ENCODE measurements at places on chromosomes 5 and 9.

DNA sequence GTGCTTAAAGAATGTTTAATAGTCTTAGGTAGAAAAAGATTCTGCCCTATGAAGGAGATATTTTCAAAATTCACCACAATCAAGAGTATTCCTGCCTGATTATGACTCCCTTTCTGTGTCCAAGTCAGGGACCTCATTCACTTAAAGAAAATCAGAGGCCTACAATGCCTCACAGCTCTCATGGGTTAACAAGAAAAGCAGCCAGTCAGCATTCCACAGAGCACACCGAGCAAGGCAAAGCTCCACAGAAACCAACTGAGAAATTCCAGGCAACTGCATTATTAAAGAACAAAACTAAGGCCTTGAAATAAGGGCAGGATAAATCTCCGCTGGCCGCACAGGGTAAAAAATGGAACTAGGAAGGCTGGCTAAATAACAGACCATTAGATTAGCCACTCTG is 161.1 kb downstream of the TARS1 start:
- DNase-seq = no peak

- no peak for DNase-seq
These were observed 3.0 kb downstream of the TLE4 start for GRCh38 chr9:79574781-79575180.

DNA sequence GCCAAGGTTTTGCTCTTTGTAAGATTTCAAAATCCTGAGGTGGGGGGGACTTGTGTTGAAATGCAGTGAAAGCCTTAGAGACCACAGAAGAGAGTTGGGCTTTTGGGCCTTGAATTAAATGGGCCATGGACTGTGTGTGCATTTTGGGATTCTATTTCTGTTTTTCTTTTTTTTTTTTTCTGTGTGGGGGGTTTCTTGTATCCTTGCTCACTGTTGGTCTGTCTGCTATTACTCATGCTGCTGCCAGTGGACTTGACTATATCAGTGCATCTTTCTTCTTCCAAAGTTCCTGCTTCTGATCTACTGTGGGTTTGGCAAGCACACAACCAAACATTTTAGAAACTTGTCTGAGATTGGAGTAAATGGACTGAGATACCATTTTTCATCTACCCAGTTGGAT is 344.9 kb downstream of the ARL15 start:
- DNase-seq = no peak

- DNase-seq = no peak
These were observed 179.1 kb downstream of the MUSK start for GRCh38 chr9:110847671-110848070.

DNA sequence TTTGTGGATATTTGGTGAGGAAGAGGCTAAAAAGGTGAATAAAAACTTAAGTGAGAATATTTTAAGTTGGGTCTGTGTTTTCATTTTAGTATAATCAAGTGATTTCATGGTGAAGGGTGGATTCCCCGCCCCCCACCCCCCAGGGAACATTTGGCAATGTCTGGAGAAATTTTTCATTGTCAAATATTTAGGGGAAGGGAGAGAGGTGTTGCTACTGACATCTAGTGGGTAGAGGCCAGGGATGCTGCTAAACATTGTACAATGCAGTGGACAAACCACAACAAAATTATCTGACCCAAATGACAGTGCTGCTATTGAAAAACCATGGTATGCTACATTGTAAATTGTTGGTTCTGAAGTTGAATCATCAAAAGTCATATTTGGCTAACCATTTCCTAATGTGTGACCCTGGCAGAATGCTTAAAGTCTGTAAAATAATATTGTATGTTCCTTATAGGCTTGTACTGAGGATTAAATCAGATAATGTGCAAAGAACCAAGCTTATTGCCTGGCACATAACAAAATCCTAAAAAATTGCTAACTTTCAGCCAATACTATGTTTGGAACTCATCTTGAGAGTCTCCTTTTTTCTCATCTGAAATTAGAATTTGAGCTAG is 5.6 kb downstream of the C5orf24 start:
- no peak for DNase-seq

DNA sequence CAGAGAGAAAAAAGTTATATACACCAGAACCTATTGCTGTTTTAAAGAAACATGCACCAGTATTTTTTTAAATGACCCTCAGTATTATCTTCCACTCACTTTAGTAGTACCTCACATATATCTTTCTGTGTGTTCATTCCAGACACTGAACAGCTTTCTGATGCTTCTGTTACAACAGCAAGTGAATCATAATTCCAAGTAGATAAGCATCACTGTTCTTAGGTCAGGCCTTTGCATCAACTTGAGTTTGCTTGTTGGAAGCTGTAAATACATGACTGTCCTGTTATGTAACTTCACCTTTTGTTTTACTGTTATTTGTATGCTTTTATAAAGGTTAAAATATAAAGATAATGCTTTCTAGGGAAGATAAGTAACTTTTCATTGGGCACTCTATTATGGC is 184.4 kb downstream of the ISL1 start:
- no peak for DNase-seq

GRCh38 chr9:72661401-72662135 is 140.2 kb downstream of the TMC1 start:
- DNase-seq = no peak

GRCh38 chr5:120174089-120174488 is 290.0 kb upstream of the PRR16 start:
- DNase-seq = no peak

GRCh38 chr5:181119105-181119504 is 11.9 kb downstream of the OR2V1 start:
- no peak for DNase-seq

GRCh38 chr5:169024421-169024820 is 276.5 kb downstream of the SLIT3 start:
- DNase-seq = no peak

All from stimulated activated CD8-positive, alpha-beta memory T cell treated with anti-CD3 and anti-CD28 coated beads, Interleukin-2, amount 100 ng/mL, for 1 hour (primary cell).